ENCODE measurements at places on chromosomes 5 and 9. TPM values are rescaled to one million over a fixed set of nuclear protein-coding genes. Genes with fewer than 3 reads are reported as not detected.

- no peak for DNase-seq
Measured at GRCh38 chr9:27440888-27441740, 83.0 kb upstream of the IFNK start.

GRCh38 chr9:70532716-70533115, 118.3 kb upstream of the KLF9 start:
- DNase-seq, result no peak

DNA sequence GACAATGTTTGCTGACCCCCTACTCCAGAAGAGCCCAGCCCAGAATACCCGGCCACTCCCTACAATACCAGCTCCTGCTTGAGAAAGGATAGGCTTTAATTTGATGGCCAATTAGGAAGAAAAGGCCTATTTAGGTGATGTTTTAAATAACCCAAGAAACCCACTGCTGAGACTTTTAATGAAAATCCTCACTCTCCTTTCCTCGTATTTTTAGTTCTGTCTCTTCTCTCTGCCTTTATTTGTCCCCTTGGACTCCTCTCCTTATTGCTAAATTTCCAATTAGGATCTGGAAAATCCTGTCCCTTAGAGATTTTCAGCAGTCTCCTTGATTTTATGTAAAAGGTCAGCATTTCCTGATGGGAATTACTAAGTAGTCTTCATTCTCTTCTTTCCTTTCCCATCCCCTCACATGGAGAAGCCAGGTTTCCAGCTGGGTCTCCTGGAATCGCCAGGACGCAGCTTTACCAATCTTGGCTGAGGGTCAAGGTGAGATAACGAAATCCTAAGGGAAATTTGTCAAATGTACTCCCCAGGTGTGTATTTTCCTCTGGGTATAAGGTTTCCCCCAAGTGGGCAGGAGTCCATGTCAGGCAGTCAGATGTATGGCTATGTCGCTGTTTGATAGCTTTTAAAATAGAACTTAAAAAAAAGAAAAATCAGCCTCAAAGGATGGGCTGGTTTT, 11.7 kb downstream of the STC2 start:
- DNase-seq, result no peak

GRCh38 chr5:135660826-135661575, 82.2 kb upstream of the CXCL14 start:
- no peak for DNase-seq

- peak; percentile 17 for DNase-seq
Measured at GRCh38 chr5:133450286-133450685, 162.1 kb downstream of the FSTL4 start.

DNA sequence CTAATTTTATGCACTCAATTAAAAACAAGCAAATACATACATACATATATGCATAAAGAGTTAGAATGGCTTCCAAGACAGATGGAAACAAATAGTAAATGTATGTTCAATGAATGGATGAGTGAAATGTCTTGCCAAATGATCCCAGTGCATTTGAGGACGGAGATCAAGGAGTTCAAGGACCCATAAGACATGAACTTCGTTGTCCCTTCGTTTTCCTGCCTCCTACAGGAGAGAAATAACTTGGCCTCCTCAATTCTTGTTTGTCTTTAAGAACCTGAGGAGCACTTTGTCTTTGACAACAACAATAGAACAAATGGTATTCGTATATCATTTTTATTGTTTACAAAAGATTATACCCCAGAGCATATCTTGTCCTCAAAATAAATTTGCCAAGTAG, 2.4 kb upstream of the PAPPA start:
- DNase-seq, result no peak

Gene ADAMTS16
- 4.6 TPM for total RNA-seq

Gene SLCO6A1
- 0.46 TPM for total RNA-seq
